Muscle of arm (tissue), 14 donors: ENCODE measurements at places on chromosomes 6 and 20.

DNA sequence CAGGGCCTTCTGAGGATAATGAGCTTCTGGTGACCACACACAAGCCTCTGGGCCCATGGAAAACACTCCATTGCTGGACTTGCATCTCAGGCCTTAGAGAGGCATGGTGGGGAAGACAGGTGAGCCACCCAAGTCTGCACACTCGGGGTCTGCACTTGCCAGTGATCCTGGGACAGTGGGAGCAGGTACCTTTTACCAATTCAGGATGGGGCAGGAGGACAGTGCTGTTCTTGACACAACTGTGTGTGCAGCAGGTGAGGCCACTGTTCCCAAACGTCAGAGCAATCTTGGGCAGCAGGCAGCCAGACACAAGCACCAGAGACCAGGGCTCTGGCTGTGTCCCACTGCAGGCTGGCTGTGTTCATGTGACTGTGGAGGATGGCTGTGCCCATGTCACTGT, 221.3 kb downstream of the ERMARD start:
- no peak for DNase-seq

GRCh38 chr6:47288267-47289090, 21.2 kb downstream of the TNFRSF21 start:
- DNase-seq, result no peak

DNA sequence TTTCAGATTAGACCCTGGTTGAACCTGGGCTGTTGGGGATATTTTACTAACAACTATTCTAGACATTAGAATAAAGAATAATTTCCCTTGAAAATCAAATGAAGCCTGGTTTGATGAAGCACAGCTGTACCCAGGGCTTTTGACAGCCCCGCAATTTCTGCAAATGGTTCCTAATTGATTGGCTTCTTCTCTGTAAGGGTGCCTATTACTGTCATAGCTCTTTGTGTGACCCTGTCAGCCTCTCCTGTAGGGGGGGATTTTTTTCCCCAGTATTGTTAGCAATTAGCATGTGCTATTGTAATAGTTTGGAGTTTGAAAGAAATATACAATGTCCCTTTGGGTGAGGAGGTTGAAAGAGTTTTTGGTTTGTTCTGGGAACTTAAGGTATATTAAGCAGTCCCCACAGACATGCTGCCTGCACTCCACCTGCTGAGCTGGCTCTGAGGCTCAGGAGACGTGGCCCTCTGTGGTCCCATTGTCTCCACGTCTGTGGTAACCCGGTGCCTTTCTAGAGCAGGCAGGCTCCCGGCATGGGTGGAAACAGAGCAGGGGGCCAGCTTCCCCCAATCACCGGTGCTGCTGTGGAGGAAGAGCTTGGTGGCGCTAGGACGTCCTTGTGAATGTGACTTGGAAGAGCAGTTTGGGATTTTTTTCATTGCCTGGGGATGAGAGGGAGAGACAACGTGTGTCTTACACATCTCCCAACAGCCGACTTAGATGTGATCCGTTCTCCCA, 47.3 kb upstream of the CLDN20 start:
- no peak for DNase-seq

DNA sequence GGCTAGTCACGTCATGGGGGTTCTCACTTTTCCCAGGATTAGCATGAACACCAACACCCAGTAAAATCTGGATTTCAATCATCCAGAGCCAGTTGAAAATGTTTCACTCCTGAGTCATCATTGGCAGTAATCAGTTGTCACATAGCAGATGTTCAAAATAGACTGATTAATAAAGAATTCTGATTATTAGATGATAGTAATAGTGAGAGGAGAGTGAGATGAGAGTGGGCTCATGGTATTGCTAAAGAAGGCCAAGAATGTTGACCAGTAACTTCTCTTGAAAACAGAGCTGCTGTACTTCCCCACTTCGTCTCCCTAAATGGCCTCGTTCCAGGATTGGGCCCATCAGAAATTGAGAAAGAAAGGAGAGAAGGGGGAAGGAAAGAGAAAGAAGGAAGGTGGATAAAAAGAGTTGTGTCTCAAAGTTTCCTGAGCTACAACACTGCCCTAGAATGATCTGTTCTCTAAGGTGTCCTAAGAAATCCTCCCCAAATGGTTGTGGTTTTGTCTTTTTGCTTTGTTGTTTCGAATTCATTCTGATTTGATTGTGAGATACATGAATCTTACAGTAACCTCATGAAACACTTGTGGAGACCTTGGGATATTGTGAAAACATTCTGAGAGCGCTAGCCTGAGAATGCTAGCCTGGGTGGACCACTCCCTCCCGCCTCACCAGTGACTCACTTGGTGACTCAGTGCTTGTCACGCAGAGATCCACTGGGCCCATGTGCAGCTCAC, 502.2 kb upstream of the JARID2 start:
- no peak for DNase-seq

- no peak for DNase-seq
Measured at GRCh38 chr6:118864341-118865099, 29.4 kb upstream of the ASF1A start.
